Psoas muscle (tissue), 8 donors: ENCODE measurements at places on chromosomes 7 and 10.

DNA sequence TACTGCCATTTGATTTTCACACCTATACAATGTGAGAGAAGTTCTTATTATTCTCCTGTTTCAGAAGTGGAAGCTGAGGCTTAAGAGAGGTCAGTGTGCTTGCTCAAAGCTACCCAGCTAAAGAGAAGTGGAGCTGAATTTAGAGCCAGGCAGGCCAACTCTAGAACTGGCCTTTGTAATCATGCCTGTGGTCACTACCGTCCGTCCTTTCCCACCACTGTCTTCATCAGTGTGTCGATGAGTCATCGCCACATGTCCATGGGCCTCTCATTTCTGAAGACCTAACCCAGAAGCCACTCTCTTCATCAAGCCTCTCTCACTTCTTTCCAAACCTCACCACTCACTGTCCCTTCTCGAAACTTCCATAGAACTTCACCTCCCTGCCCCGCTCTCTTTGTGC is 237.8 kb downstream of the KIAA1217 start:
- no peak for DNase-seq

- DNase-seq: no peak
Measured at GRCh38 chr10:91564508-91564907, 68.4 kb downstream of the PPP1R3C start.

- DNase-seq: no peak
Measured at GRCh38 chr10:87740254-87740655, 77.8 kb downstream of the ATAD1 start.

GRCh38 chr7:108403597-108404217 is 52.5 kb downstream of the NRCAM start:
- no peak for DNase-seq

GRCh38 chr10:112471878-112472487 is 25.0 kb downstream of the VTI1A start:
- DNase-seq: no peak

DNA sequence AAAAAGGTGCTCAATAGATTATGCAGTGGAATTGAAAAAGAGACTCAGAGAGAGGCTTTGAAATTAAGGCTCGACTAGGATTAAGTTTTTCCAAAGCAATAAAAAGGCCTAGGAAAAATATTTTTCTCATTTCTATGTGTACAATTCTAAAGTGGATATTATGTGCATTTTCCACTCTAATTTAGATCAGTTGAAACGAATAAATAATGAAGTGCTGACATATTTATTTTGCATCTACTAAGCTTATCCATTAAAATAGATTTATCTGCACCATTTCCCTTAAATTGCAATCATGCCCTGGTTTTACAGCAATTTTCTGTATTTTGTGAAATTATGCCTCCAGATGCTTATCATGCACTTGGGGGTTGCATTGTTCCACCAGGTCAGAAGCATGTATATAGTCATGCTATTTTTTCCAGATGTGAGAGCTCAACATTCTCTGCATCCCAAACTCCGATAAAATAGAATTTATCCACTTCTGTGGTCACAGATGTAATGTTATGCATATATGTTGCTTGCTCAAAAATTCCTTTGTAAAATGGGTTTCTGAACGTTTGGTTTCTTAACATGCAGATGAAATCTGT is 18.3 kb downstream of the FIGNL1 start:
- DNase-seq: no peak

DNA sequence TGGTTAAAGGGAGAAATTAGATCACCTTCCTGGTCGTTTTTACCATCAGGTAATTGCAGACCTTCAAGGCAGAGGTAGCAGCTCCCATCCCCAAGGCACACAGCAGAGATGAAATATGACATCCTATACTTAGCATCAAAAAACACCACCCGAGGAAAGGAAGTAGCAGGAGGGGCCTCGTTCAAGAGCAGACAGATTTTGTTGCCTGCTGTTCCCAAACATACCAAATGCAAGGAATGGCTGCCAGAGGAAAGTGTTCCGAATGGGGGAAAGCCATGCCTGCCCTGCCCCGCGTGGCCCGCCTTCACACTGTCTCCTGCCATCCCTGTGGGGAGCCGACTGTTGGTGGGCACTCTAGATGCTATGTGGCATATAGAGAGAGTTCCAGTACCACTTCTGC is 18.0 kb downstream of the FKBP6 start:
- DNase-seq: no peak

DNA sequence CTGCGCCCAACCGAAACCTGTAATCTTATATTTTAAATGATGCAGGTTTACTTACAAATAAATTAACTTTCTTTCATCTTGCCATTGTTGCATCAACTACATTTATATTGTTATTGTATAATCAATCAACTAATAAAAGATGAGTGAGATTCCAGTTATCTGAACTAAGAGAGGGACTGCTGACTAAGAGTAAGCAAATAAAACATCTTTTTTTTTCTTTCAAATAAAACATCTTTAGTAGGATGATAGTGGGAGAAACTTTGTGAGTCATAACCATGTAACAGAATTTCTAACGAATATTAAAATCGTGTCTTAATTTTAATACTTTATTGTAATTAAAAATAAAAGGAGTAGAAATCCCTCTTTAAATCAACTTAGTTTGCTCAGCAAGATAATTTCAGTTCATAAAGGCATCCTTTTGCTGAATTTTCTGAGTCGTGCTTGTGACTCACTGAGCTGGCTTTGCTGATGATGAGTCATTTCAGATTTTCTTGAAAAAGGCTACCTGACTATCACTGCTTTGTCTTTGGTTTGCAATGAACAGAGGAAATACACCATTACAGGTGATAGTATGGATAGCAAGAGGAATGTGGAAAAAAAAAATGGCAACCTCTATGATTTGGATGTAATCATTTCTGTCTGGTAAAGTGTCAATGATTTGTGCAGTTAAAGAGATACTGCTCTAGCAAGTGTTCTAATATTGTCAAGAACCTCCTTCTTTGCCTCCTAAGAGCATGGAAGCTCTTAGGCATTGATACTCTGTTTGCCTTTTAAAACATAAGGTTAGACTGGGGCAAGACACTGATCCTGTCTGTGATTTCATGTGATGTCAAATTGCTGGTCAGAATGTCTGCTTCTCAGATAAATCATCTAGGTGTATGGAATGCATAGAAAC is 119.5 kb downstream of the GPR158 start:
- no peak for DNase-seq

GRCh38 chr7:23027261-23027660 is 13.3 kb upstream of the HYCC1 start:
- no peak for DNase-seq

DNA sequence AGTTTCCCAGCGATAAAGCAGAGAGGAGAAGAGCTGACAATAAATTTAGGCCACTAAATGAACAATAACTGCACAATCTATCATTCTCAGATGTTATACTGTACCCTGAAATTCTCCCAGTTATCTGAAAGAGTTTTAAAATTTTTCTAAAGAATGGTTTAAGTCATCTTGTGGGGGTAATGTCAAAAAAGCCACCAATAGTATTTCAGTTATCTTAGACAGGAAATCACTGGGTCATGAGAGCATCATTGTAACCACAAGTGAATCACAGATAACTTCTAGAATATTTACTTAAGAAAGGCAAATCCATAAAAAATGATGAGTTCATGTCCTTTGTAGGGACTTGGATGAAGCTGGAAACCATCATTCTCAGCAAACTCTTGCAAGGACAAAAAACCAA is 147.1 kb downstream of the DNAJB9 start:
- DNase-seq: no peak

DNA sequence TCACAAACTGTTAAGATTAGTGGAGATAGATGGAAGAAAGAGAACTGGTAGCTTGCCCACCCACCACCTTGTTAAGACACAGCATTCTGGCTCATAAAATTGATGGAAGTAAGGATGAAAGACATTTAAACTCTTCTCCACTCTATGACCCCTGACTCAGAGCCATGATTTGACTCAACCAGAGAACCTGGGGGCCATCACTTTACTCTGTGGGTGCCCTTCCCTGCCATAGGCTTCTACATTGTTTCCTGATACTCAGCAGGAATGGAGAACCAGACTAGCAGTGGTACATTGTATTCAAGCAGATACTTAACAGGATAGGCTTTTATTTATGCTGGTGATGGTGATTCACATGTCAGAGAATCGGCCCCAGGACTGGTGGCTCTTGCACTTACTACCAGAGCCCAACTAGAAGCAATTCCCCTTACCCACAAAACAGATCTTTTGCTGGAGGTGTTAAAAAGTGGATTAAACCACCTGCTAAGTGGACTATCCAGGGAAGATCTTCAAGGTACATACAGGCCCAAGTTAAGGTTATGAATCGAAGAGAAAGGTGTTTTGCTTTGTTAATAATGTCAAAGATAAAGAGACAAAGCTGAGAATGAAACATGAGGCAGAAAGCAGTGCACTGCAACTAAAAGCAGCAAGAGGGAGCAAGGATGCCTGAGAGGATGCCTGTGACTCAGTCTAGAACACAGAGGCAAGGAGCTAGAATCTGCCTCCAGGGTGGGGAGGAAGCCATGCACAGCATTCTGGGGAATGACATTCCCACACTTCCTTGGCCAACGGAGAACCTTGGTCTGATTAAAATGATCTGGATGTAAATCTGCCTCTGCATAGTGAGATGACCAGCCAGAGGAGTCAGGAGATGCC is 36.0 kb upstream of the GLI3 start:
- no peak for DNase-seq

DNA sequence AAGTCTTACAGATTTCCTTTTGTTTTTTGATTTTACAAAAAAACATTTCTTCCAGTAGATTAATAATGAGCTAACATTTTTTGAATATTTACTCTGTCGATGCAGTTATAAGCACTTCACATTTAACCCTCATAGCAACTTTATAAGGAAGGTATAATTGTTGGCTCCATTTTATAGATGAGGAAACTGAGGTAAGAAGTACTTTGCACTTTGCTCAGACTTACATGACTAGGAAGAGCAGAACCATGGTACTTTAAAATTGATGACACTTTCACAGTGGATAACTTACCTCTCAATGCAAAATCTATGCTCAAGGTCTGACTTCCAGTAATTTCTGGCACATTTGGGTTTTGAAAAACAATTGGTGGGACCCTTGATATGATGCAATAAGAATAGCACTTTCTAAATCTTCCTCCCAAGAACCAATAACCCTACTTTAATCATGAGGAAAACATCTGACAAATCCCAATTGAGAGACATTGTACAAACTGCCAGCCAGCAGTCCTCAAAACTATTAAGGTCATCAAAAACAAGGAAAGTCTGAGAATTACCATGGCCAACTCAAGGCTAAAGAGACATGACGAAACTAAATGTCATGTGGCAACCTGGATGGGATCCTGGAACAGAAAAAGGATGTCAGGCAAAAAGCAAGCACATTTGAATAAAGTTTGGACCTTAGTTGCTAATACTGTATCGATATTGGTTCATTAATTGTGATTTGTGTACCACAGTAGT is 72.6 kb downstream of the RALA start:
- no peak for DNase-seq

DNA sequence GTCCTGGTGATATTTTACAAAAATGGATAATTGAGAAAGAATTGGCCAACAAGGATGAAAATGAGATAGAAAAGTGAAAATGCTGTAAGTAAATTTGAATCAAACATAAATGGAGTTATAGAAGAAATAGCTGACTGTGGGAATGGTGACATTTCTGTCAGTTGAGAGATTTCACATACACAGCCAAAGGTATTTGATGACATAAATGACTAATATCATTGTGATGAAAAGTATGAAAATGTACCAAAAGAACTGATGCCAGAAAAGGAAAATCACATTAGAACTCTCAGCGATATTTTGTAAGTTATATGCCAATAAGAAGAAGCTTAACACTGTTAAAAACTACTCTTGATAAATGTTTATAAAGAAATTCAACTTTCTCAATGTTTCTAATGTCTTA is 54.9 kb downstream of the TFPI2 start:
- DNase-seq: no peak

GRCh38 chr7:51142741-51143385 is 173.7 kb downstream of the COBL start:
- DNase-seq: no peak

- peak; percentile 83 for DNase-seq
Measured at GRCh38 chr7:102433219-102434038, at the start of gene ORAI2. Gene ORAI2, plus strand, starts transcription at chr7:102433575. Its CDS starts 5,382 bp downstream, at chr7:102438957.

GRCh38 chr7:135771961-135772638 is 23.5 kb upstream of the FAM180A start:
- DNase-seq: no peak
